Activated CD4-positive, alpha-beta T cell treated with anti-CD3 and anti-CD28 coated beads for 1 hour (primary cell): ENCODE measurements at places on chromosomes 2 and 18.

DNA sequence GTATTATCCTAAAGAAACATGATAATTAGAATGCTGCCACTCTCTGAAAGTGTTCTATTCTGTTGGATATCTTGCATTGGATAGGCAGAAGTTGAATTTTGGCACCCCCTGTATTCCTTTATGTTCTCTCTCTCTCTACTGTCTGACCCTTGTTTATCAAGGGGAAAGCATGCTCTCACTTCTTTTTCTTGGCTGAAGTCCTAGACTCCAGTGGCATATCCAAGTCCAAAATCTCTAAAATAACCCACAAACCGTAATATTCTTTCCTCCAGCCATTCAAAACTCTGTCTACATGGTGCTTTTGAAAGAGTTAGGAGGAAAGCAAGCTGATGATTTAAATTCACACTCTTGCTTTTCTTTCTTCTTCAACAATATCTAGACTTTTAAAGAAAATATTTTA, 669.7 kb downstream of the TDRD15 start:
- DNase-seq: no peak

DNA sequence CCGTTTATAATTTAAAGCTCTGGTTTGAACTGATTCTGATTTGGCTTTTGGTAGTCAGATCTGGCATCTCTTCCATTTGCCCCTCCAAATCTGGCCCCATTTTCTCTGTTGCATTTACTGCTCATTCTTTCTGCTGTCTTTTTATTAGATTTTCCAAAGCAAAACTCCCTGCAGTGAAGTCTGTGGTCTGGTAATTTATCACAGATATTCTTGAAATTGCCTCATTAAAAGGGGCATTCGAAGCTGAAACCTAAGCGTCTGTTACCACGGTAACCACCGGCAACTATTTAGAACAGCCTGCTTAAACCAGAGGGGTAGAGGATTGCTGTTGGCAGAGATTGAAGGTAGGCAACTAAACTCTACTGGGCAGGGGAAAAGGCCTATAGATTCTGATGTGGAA, 111.5 kb upstream of the UPP2 start:
- no peak for DNase-seq

DNA sequence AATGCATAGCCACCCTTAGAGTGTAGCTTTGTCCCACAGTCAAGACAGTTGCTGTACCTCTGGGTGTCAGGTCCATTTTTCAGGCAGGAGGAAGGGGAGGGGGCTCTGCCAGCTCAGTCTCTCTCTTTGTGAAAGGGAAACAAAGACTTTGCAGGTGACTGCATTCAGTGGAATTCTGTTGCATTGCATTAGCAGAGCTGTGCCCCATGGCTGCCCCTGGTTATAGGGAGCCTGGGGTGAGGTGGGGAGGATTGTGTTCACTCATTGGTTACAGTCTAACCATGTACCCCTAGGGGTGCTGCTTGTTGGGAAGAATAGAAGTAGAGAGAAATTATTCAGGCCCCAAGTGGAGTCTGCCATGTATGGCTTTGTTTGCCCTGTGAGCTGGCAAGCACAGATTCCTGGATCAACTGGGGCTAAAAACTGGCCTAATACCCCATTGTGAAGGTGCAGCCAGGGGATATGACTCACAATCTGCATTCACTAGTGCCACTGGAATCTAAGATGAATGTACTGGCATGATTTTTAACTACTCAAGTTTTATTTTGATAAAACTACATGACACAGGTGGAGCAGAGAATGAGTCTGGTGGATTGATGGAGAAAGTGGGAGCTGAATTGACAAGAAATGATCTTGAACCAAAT, 118.4 kb downstream of the SH3BP4 start:
- no peak for DNase-seq

GRCh38 chr2:113795405-113795920, 39.0 kb upstream of the SLC35F5 start:
- DNase-seq: no peak

DNA sequence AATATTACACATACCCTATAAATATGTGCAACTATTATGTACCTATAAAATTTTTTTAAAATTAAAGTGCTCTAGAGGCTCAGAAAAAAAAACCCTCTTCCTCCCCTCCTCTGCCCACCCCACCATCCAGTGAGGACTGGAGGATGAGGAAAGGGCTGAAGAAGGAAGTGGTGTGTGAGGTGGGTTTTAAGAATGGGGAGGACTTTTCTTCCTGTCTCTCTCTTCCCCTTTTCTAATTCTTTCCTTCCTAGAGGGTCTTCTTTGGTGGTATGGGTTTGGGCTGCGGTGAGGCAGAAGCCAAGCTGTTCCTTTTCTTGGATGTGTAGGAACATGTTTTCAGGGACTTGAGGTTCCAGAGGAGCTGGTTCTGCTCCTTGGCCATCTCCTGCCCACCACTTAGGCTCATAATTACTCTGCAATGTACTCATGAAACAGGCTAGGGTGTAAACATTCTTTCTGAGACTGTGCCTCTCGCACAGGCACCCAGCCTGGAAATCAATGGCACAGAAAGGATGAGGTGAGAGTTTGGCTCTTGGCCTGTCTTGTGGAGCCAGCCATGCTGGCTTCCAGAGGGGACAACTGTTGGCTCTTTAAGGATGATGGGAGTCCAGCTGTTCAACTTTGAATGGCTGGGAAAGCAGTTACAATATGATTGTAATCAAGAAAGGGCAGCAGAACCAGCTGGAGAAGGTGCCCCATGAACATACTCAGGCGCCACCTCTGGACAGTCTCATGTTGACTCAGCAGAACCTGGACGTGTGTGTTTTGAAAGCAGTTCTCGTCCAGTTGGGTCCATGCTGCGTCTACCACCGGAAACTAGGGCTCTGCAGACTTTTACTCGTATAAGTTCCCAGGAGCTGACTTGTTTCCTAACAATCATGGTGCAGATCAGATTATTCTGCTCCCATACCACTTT, 38.3 kb downstream of the IL1RL2 start:
- DNase-seq: no peak

GRCh38 chr2:200615247-200615646, 29.4 kb downstream of the AOX1 start:
- DNase-seq: no peak

DNA sequence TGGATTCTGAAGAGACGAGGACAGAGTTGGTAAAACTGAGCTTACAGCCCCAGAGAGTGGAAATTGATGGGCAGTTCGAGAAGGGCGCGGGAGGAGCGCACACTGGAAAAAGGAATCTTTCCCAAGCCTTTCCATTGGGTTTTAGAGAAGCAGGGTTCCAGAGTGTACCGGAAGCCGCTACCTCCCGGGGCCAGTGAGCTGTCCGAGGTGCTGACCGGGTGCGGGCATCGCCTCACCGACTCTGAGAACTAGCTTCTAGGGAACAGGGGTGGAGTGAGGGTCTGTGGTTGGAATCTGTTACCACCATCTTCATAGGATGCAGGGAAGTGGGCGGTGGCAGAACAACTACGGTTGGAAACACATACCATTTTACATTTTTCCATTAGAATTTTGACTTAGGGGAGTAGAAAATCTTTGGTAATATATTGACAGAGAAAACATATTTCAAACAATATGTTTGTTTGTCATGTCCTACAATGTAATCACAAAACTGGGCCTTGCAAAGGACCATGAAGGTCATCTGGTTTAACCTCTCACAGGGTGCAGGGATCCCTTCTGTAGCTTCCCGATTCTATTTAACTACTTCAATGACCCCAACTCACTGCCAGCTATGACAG, 724 bp downstream of the NMS start:
- no peak for DNase-seq

DNA sequence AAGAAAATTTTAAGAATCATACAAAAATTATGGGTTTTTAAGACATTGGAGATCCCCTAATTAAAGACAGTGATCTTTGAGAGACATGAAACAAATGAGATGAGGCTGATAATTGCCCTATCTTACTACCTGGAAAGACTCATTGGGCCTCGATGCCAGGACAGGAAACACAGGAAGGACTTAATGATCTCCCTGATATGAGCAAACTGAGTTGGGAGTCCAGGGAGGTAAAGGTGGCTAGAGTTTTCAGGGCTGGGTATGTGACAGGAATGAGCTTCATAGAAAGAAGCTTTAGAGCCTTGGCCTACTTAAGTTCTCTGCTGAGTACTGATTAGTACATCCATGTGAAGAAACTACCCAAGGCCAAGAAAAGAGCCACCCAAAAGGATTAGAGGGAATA, 40.6 kb upstream of the GULP1 start:
- no peak for DNase-seq

DNA sequence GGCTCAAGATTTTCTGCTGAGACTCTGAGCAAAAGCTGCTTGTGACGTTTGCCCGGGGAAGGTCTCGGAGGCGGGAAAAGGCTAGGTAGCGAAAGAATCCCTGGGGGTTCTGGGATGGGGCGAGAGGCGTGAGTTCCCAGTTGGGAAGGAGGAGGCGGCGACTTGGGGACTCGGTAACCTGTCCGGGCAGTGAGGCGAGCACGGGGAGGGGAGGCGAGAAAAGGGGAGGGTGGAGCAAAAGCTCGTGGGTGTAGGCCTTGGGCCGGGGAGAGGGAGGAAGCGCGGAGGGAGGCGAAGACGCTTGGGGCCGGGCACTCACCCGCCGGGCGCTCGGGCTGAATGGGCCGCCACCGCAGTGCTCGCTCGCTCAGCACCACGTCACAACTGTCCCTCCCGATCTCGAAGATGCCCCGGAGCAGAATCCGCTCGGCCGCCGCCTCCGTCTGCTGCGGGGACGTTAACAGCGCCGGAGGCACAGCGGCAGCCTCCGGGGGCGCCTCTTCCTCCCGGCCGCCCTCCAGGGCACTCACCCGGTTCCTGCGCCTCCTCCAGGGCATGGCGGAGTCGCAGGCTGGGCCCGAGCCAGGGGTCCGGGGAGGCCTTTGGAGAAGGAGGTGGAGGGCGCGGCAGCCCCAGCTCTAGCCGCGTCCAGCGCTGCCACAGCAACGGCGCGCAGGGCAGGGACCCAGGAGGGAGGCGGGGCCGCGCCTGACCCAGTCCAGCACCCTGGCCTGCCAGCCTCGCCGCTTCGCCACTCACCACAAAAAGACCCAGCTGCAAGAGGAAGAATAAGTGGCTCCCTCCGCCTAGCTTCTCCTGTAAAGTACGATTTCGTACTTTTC, at the start of gene CERKL:
TSS of gene CERKL (minus strand) at position 656 of the 842 bp plus-strand sequence. CDS start at position 557, 99 bp downstream.
- no peak for DNase-seq

DNA sequence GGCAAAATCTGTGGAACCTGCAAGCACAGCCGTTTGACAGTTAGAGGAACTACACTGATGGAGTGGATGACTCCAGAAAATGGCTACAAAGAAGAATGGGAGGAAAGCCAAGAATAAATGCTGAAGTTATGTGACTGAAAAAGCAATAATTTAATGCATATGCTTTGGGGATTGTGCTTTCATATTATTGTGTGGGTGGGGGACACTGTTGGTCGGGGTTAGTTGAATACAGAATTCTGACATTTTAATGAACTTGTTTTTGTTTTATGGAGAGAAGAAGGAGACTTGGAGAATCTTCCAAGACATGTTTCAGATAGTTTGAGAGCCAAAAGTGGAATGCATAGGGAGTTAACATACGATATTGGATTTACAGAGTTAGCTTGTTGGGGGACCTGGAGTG, 68.5 kb downstream of the NRP2 start:
- DNase-seq: no peak

- DNase-seq: no peak
Observed at GRCh38 chr2:39470580-39470979, 33.5 kb upstream of the MAP4K3 start.

DNA sequence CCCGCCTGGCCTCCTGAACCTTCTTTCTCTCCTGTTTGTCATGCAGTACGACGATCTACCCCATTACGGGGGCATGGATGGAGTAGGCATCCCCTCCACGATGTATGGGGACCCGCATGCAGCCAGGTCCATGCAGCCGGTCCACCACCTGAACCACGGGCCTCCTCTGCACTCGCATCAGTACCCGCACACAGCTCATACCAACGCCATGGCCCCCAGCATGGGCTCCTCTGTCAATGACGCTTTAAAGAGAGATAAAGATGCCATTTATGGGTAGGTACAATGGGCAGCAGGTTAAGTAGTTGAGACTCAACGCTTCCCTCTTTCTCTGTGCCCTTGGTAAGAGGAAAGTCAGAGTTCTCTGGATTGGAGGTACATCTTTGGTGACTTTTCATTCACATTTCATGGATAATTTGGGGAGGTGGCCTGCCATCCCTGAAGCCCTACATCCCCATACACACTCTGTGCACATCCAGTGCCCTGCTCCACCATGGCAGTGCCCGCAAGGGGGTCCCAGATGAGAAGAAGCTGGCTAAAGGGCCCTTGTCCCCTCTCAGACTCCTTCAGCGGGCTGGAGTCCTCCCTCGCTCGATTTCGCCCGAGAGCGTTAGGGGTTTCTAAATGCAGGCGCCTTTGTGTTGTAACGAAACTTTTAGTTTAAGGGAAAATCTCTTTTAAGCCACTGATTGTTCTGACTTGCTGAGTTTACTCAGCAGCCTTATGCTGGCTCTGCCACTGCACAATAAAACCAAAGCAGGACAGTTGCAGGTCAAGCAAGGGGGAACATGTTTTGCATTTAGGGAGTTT, 3.0 kb downstream of the MEIS1 start:
- no peak for DNase-seq

GRCh38 chr2:19649785-19650380, 251.9 kb downstream of the TTC32 start:
- DNase-seq: no peak

GRCh38 chr2:203583701-203584100, 48.6 kb upstream of the RAPH1 start:
- DNase-seq: no peak

GRCh38 chr2:61471905-61472805, 1.3 kb upstream of the USP34 start:
- no peak for DNase-seq

- no peak for DNase-seq
Observed at GRCh38 chr18:577643-578375, 2.4 kb upstream of the CETN1 start.

GRCh38 chr18:3211236-3211992, 8.4 kb downstream of the MYOM1 start:
- no peak for DNase-seq

DNA sequence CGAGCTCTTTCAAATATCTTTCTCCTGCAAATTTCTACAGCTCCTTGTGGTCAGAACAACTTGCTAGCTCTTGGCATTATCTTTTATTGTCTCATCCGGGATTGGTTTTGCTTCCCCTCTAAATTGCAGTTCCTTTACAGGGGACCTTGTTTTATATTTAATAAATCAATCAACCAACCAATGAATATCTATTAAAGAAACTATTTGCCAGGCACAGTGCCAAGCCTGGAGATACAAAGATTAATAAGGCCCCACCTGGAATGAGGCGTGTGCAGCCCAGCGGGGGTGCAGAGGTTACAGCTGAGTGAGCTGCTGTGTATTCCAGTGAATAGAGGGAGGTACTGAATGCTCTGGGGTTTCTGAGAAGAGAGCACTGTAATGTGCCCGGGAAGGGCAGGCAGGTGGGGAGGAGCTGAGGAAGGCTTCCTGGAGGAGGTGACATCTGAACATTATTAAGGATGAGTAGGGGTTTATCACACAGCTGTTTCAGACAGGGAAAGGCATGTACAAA, 51.8 kb downstream of the LIPG start:
- DNase-seq: no peak

GRCh38 chr2:161199912-161200701, 39.9 kb downstream of the TANK start:
- DNase-seq: no peak
